Thymus (tissue), 14 donors: ENCODE measurements at places on chromosomes 13 and 19.
A peak's percentile ranks its signal among the peaks of the same experiment; 100 is the strongest.

GRCh38 chr13:112702341-112702985, 12.6 kb downstream of the ATP11A start:
- DNase-seq, result no peak

GRCh38 chr13:66689628-66690027, 540.5 kb downstream of the PCDH9 start:
- DNase-seq, result no peak

GRCh38 chr13:112972867-112973576, 4.0 kb downstream of the MCF2L start:
- DNase-seq, result no peak

GRCh38 chr13:98571955-98572662, 4.8 kb downstream of the STK24 start:
- DNase-seq, result no peak

DNA sequence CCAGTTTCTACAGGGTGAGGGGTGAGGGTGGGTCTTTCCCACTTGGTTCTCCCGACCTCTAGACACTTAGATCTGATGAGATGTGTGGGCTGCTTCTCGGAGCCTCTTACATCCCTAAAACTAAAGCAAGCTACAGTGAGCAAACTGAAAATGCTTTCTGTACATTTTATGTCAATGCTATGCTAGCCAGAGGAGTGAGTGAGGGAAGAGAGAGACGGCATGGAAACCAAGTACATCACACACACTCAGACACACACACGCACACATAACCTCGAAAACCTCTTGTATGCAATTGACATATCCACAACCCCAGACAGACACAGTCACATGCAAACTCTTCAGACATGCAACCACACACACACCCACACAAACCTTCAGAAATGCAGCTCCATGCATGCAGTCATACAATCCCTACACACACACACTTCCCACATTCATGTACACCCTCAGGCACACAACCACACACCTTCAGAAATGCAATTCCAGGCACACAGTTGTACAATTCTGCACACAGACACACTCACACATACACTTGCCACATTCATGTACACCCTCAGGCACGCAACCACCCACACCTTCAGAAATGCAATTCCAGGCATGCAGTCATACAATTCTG, 1.4 kb downstream of the SLC1A6 start:
- no peak for DNase-seq

DNA sequence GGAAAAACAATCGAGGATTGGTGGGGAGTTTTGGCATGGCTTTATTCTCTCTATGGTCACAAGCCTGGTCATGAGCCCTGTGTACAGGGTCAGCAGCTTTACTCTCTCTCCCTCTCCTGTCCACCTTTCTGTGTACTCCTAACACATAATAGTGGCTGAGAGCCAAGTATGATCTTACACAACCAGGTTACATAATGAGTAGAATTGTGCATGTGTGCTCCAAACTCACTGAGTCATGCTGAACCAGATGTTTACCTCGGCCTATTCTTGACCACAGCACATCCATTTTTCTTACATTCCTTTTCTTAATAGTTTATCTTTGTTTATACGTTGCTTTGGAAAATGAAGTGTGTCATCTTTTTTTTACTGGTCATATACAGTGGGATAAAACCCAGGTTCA, 53.1 kb downstream of the ZNF254 start:
- no peak for DNase-seq

DNA sequence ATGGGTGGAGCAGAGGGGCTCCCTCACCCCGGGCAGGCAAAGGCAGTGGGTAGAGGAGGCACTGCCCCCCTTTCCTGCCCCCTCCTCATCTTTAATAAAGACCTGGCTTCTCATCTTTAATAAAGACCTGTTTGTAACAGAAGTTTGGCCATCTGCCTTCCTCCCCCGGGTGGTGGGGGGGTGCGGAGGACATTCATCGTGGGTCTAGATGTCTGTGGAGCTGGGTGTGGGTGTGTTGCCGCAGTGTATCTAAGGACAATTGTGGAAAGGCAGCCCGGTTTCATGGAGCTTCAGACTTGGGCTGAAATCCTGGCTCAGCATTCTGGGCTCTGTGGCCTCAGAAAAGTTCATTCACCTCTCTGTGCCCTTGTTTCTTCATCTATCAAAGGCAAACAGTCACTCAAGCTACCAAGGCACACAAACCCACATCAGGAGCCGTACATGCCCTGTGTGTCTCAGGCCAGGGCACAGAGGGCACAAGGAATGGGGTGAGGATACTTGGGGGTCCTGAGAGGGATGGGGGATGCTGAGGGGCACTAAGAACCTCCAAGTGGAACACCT, 8.8 kb upstream of the SWSAP1 start:
- no peak for DNase-seq

- no peak for DNase-seq
These were observed 37.3 kb downstream of the SMARCA4 start for GRCh38 chr19:10998045-10998533.

GRCh38 chr13:97999653-98000052, 46.2 kb downstream of the IPO5 start:
- DNase-seq, result no peak

- DNase-seq, result no peak
These were observed 11.0 kb downstream of the IFNL1 start for GRCh38 chr19:39307046-39307821.

DNA sequence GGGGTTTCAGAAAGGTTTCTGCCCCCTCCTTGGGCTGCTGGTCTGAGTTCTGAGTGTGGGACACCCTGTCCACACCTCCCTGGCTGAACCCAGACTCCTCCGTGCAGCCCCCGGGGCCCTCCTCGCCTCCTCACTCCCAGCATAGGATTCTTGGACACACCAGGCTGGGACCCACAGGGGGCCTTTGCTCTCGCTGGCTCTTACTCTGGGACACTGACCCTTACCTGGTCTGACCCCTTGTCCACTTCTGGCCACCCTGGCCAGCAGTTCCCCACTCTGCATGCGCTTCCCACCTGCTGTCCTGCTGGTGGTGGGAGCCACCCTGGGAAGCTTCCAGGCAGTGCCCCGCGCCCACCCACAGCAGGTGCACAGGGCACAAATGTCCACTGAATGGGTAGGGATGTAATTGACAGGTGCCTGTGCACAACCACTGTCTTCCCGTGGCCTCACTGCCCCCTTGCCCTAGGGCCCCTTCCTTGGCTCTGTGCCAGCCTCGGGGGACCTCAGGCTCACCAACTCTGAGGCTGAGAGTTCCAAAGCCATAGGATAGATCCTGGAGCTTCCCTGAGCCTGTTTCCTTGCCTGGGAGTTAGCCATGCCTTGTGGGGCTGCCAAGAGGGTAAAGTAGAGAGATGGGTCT, 7.0 kb upstream of the SLC25A42 start:
- no peak for DNase-seq

- DNase-seq, result no peak
These were observed 28.7 kb upstream of the FAM216B start for GRCh38 chr13:42752731-42753130.

DNA sequence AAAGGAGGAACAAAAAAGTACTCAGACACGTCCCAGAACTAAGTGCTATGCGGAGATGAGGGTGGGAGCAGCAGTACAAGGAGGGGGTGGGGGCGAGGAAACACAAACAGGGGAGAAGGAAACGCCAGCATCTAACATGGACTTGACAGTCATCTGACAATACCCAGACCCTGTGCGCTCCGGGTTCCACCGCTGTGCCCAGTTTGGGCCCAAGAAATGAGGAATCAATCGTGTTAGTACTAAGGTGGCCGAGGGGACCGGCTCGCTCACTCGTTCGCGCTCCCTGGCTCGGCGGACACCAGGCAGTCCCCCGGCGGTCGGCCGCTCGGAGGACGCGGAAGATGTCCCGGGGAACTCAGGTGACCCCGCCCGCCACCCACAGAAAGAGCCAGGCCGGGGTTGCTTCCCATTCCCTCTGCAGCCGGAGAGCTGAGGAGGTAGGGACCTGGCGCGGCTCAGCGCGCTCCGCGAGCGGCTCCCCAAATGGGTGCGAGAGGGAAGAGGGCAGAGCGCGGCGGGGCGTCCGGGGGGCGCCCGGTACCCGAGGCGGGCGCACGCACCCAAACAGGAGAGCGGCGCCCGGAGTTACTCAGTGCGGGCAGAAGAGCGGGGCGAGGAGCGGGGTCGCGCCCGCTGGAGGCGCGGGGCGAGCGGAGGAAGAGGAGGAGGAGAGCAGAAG, 616 bp downstream of the TSHZ3 start:
- no peak for DNase-seq

- DNase-seq, result no peak
These were observed 375.0 kb downstream of the PCDH9 start for GRCh38 chr13:66855131-66855530.

DNA sequence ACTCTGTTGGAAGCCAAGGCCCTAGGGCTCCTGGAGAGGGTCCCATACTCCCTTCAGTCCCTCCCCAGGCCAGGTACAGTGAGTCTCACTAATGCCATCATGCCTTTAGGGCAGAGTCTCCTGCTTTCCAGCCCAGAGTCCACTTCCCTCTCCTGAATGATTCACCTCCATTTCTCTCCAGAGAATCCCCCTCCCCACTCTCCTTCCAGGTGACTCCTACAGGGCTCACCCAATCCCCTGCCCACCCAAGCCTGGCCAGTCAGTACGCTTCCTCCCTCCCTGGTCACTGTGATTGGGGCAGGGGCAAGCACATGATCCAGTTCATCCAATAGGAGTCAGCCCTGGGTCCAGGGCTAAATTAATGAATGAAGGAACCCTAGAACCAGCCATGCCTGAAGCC, 35.0 kb upstream of the PNMA8B start:
- DNase-seq, result no peak

DNA sequence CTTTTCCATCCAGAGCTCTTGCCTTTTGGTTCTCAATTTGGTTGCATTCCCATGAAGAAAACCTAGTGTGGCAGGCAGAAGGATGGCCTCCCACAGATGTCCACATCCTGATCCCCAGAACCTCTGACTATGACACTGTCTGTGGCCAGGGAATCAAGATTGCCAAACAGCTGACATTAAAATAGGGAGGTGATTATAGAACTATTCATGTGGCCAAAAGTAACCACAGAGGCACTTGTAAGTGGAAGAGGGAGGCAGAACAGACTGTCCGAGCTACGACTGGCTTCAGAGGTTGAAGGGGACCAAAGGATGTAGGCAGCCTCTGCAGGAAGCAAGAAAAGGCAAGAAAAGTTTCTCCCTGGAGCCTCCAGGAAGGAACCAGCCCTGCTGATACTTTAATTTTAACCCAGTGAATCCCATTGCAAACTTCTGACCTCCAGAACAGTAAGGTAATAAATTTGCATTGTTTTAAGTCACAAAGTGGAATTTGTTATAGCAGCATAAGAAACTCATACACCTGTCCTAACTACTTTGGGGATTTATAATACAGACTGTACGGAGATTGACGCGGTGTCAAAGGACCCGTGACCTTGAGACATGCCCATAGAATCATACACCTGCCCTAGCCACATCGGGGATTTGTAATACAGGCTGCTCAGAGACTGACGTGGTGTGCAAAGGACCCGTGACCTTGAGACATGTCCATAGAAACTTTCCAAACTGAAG, 106.5 kb downstream of the ATP11A start:
- DNase-seq, result no peak

- no peak for DNase-seq
These were observed 67.3 kb downstream of the SLC15A1 start for GRCh38 chr13:98685146-98685545.

DNA sequence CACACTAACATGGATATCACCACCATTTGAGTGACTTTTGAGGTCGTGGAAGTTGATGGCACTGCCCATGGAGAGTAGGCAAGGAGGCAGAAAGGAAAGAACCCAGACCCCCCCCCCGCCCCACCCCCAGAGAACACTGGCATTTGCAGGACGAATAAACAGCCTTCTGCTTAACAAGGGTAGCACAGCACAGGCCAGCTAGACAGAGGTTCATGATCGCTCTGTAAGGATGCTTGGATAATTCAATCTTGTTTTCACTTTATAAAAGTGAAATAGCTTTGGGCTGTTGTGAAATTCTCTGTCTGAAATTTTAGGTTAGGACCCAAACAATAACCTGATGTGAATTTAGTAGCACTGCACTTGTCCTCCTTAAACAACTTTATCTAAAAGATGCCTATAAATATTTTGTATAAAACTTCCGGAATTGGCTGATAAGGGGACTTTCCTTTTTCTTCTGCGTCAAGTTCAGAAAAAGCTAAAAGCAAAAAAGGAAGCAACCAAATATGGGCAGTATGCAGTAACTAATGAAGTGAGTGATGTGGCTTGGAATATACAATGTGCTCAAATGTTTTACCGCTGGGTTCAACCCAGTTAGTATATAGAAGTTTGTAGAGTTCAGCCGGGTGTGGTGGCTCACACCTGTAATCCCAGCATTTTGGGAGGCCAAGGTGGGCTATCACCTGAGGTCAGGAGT, 163.7 kb downstream of the SHISA2 start:
- no peak for DNase-seq

DNA sequence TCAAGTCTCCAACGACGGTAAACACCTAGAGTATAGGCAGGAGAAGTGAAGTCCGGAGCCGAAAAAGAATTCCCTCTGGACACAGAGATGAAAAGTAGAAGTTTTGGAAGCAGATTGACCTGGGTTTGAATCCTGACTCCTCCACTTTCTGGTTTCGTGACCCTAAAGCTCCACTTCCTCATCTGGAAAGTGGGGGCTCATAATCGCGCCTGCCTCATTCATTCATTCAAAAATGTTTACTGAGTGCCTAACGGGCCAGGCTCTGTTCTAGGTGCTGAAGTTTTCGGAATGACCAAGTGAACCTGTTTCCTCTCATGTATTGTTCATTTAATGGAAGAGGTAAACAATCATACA, 7.1 kb upstream of the EML2 start:
- no peak for DNase-seq

GRCh38 chr13:41985788-41986508, 25.0 kb upstream of the VWA8 start:
- DNase-seq, result no peak

- no peak for DNase-seq
These were observed 6.2 kb downstream of the PEAK3 start for GRCh38 chr19:2275588-2276428.

- DNase-seq, result no peak
These were observed 69.5 kb downstream of the SPACA7 start for GRCh38 chr13:112445411-112446271.

GRCh38 chr13:93227280-93227877, 772 bp downstream of the GPC6 start:
- DNase-seq, result peak; percentile 42

DNA sequence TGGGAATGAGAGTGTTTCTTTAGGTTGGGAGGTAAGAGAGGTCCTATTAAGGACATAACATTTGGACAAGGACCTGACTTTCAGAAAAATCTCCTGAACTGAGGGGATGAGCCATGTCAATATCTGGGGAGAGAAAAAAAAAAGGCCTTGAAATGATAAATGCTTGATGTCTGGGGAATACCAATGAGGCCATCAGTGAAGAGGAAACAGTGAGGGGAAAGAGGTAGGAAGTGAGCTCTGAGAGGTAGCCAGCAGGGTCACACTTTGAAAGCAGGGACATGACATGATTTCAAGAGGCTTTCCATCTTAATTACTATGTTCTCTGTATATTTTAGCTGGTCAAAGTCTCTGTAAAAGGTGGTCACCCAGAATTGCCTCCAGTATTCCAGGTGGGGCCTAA, 9.9 kb upstream of the UBE2L5 start:
- no peak for DNase-seq

- DNase-seq, result peak; percentile 77
These were observed 20.0 kb downstream of the XRCC1 start for GRCh38 chr19:43555185-43555770.

- no peak for DNase-seq
These were observed 329.8 kb upstream of the MIR17HG start for GRCh38 chr13:91017669-91018053.
